ENCODE measurements at places on chromosomes 4 and X. TPM values are rescaled to one million over a fixed set of nuclear protein-coding genes. Genes with fewer than 3 reads are reported as not detected.

MCTS1 gene
- total RNA-seq, result 26.6 TPM

PCDH11X gene
- total RNA-seq, result not detected

NCAPG gene
- total RNA-seq, result 4.0 TPM

FDCSP gene
- not detected for total RNA-seq

TENM3 gene
- total RNA-seq, result 21.4 TPM

RBMX2 gene
- 20.5 TPM for total RNA-seq
